ENCODE measurements at places on chromosomes 7 and 10.

- no peak for DNase-seq
Observed at GRCh38 chr10:16975188-16975587, 154.4 kb downstream of the CUBN start.

- DNase-seq, result no peak
Observed at GRCh38 chr10:60043561-60044241, 137.3 kb upstream of the CCDC6 start.

DNA sequence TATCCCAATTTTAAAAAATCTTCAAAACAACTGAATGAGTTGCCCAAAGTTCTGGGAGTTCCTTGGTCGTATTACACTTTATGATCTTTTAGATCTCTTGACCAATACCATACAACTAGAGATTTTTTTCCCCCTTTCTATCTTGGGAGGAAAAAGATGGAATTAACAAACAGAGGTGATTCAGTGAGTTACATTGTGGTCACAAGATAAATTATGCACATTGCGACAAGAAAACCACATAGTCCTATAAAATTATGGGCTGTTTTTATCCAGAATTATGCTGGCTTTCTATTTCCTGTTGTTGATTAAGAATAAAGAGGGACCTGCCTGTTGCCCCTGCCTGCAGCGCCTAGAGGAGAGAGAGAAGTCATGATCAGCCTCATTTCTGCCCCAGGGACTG is 8.2 kb upstream of the SGPL1 start:
- DNase-seq, result no peak

GRCh38 chr7:145797507-145797906 is 319.1 kb upstream of the CNTNAP2 start:
- DNase-seq, result no peak

DNA sequence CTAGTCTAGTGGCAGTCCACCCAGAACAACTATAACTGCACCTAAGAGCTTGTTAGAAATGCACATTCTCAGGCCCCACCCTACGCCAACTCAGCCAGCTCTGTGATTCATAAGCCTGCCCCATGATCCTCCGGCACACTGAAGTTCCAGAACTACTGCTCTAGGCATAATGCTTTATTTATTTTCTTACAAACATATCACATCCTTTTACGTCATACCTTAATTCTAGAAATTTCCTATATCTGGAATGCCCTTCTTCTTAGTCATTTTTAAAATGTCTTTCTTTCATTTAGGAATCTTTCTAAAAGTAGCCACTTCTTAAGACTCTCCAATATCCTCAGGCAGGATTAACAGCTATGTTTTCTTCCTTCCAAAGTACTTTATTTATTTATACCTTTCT is 480.1 kb downstream of the INHBA start:
- DNase-seq, result no peak

- no peak for DNase-seq
Observed at GRCh38 chr10:80504158-80504811, 33.4 kb upstream of the SH2D4B start.

DNA sequence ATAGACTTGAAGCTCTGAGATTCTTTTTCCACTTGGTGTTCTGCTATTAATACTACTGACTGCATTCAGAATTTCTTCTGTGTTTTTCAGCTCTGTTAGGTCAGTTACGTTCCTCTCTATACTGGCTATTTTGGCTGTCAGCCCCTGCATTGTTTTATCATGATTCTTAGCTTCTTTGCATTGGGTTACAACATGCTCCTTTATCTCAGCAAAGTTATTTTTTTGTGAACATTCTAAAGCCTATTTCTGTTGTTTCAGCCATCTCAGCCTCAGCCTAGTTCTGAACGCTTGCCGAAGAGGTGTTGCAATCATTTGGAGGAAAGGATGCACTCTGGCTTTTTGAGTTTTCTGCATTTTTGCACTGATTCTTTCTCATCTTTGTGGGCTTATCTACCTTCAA is 201.5 kb upstream of the GNAI1 start:
- no peak for DNase-seq

GRCh38 chr10:71213127-71213621 is 804 bp downstream of the UNC5B start:
- peak; percentile 41 for DNase-seq

- DNase-seq, result no peak
Observed at GRCh38 chr10:91601212-91601611, 31.7 kb downstream of the PPP1R3C start.

GRCh38 chr7:116689790-116690259 is 17.8 kb downstream of the MET start:
- no peak for DNase-seq

DNA sequence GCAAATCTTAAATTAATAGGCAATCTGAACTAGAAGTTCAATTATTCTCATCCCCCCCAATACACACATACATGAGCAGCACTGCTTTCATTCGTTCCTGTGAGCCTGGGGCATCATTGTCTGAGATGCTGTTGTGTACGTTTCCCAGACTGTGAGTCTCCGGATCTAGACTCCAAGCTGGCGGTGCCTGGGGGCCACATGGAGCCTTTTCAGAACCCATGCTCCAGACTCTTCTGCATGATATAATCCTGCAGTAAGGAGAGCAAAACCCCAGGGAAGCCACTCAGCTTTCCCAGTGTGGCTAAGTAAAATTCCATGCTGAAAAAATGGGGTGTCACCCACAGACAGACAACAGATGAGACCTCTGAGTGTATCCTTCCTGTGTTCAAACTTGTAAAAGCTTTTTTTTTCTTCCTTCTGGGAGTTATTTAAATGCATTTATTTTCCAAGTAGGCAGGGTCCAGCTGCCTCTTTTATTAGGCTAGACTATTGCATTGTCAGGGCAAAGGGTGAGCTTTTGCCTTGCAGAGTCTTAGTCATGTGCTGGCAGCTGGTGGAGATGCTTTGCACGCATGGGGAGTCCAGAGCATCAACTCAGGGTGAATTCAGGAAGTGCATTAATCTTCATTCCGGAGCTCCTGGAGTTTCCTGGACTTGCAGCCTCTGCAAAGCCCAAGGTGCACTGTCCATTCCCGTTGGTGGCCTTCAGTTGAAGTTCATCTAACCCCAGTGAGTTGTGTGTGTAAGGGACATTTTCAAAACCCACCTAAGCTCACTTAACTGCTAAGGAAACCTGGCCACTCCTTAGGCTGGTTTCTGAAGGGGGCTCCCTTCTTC is 185.7 kb upstream of the ADO start:
- DNase-seq, result no peak

DNA sequence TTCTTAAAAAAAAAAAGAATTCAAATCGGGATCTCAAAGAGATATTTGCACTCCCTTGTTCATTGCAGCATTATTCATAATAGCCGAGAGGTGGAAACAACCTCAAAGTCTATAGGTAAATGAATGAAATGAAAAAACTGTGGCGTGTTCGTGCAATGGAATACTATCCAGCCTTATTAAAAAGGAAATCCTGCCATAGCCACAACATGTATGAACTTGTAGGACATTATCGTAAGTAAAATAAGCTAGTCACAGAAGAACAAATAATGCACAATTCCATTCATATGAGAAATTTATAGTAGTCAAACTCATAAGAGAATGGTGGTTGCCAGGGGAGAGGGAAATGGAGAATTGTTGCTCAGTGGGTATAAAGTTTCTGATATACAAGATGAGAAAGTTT is 37.9 kb downstream of the GRK5 start:
- no peak for DNase-seq

DNA sequence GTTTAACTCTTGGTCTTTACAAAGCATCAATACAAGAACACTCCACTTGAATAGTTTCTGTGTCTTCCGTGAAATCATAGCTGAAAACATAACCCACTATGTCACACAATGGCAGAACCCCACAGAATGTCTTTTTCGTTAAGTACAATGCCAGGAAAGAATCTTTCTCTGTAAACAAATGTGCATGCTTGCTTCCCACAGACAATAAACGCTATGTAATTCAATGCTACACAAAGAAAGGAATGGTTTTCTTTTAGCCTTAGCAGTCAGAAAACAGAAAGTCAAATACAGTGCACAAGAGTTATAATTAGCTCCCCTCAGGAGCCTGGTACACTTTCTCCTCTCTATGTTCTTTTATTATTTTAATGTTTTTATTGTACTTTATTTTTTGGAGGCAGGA is 186.1 kb downstream of the SRPK2 start:
- no peak for DNase-seq

DNA sequence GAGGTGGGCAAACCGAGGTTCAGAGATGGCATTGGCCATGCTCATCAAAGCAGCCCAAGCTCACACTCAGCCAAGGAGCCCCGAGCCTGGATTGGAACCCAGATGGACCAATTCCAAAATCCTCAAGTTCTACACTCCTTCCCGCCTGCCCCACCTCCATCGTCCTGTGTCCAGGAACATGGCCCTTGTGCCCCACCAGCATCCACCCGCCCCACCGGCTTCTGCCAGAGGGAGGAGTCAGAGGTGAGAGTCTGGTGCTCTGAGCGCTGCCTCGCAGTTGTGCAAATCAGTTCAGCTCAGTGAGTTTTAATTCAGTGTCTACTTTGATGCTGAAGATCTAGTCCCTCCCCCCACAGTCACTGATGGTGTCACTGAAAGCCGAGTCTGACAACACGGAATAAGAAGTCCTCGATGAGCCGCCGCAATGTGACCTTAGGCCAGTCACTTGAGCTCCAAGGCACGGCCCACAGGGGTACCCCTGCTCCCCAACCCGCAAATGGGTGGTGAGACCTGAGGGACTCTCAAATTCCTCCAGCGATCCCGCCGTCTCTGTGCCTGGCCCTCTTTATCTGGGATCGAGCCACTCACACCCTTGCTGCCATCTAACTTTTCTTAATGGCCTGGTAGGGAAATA is 26.3 kb downstream of the PRKAG2 start:
- no peak for DNase-seq

- no peak for DNase-seq
Observed at GRCh38 chr7:96508371-96508770, 186.5 kb upstream of the SLC25A13 start.

GRCh38 chr7:101999393-101999792 is 182.0 kb downstream of the CUX1 start:
- no peak for DNase-seq

GRCh38 chr7:55570218-55570873 is 2.0 kb downstream of the VOPP1 start:
- peak; percentile 73 for DNase-seq

DNA sequence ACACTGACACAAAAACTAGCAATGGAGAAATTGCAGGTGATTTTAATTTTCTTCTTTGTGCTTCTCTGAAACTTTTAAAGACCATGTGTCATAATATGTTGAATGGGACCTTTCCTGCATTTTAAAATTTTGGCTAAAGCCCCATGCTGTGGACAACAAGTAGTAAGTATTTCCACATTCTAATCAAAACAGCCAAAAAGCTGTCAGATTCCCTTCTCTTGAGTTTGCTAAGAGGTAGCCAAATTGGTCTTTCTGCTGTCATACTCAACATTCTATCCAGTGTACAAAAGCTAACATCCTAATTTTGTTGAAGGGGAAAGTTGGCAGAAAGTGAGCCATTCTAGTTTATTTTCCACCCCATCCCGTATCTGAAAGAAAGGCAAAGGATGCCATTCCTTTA is 447.6 kb downstream of the TFEC start:
- DNase-seq, result no peak

DNA sequence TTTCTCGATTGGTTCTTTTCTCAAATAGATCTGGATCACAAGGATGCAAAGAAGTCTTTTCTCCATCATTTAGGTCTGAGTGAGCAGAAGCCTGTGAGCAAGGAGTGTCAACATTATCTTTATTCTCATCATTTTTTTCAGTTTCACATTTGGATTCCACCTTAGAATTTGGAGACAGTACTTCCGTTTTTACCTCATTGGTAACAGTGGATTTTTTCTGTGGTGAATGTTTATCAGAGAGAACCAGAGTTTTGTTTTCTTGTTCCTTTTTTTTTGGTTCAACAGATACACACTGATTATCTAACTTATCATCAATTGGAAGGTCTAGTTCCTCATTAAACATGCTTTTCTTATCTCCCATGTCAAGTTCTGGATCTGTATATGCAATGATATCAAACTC is 151.3 kb downstream of the GALNT11 start:
- peak; percentile 48 for DNase-seq

DNA sequence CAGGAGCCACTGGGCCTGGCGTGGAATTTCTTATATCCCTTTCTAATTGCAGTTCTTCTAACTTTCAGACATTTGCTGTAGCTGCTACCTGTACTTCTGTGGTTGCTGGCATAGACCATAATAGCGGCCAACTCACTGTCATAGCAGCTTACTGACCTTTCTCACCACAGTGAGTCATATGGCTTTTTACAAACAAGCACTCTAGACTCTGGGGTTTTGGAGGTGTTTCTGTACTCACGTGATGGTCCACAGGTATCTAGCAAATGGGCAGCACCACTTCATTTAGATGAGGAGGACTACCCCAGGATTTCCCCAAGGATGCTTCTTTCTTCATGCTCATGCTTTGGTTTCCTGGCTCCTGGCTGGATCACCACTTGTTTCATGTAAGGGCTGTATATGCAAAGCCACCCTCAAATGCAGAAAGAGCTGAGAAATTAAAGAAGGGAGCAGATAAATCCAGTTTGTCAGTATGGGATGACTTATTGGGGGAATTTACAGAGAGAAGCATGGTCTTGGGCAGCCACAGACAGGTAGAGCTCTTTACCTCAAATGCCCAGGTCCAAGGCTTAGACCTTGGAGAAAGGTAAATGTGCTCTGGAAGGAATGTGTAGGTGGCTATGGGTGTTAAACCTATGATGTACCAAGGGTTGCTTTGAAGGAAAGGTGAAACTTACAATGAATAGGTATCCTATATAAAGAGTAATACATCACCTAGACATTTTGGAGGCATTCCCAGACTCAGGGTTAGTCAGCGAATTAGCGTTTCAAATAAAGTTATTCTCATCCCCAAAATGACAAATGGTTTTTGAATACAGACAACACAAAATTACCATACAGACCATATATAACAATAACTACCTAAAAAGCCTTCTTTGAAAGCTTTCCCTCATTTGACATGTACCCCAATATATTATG is 15.9 kb upstream of the SLC25A16 start:
- no peak for DNase-seq

GRCh38 chr10:84552478-84552877 is 224.1 kb downstream of the CCSER2 start:
- no peak for DNase-seq

DNA sequence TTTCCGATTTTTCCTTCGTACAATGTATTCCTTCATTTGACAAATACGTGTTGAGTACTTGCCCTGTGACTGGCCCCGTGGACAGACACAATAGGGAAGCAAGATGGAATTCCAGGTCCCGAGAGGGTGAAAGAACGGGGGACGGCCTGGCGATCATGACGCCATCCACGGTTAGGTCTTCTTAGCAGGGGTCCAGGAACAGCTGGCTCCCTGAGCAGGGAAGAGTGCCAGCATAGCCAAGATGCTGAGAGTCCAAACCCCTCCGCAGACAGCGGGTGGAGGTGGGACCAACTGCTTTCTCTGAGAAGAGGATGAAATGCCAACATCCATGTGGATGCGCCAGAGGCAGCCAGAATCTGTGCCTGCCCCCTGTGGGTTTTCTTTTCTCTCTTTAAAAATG is 143.7 kb downstream of the DYNC2I1 start:
- DNase-seq, result no peak
